NCI-H1436 treated with DMSO at 0.1 percent for 48 hours (cell line): ENCODE measurements at places on chromosomes 5 and 9.

GRCh38 chr9:83538172-83538889 is at the start of gene FRMD3:
TSS of gene FRMD3 (minus strand) at chr9:83538401. CDS start at chr9:83538231, 170 bp downstream.
- no peak for DNase-seq

DNA sequence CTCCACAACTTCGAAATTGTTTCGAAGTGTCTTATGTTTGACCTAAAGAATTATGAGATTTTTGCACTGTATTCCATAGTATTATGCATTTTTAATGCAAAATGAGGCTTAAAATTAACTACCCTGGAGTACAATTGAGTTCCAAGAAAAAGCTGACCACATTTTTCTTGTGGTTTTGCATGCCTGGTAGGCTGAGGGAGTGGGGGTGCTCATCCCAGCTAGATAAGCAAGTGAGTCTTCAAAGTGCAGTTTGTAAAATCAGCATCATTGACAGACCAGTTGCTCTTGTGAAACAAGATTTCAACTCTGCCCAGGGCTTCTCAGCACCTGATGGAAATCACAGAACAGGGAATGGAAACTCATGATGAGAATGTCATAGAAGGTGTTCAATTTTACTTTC is 17.0 kb upstream of the NDUFS4 start:
- no peak for DNase-seq

GRCh38 chr5:175246242-175246888 is 197.6 kb downstream of the DRD1 start:
- DNase-seq = no peak

- DNase-seq = peak; percentile 84
Measured at GRCh38 chr9:90102292-90102901, 497.6 kb downstream of the GADD45G start.

- DNase-seq = no peak
Measured at GRCh38 chr5:140110646-140110957, 3.3 kb upstream of the PURA start.

DNA sequence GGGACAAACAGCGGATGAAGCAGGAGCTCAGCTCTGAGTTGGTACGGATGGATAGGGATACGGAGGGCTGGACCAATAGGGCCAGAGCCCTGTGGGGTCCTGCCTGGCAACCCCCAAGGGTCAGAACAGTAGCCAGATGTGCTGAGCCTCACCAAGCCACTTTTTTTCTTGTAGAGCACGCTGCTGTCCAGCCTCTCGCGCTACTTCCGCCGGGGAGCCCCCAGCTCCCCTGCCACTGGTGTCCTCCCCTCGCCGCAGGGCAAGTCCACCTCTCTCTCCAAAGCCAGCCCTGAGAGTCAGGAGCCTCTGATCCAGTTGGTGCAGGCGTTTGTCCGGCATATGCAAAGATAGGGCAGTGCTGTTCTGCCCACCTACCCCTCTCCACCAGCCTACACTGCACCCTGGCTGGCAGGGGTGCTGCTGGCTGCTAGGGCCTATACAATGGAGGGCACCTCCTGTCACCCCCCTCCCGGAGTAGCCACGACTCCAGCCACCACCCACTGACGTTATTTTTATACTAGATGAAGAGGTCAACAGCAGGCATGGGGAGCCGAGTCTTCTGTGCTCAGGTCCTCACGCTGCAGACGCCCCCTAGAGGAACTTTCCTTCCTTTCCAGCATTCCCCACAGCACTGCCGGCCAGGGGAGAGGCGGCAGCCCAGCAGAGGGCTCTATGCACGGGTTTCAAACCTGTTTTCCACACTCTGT is 21.6 kb downstream of the SH3GLB2 start:
- no peak for DNase-seq

GRCh38 chr5:176162198-176162597 is 76.0 kb upstream of the SIMC1 start:
- DNase-seq = no peak

- DNase-seq = no peak
Measured at GRCh38 chr5:39164529-39165402, 54.6 kb downstream of the FYB1 start.

- no peak for DNase-seq
Measured at GRCh38 chr9:133715295-133715865, 22.8 kb downstream of the SARDH start.

GRCh38 chr9:131276094-131276888 is at the start of gene FAM78A:
TSS of gene FAM78A (minus strand) at chr9:131276510. CDS start at chr9:131276179, 331 bp downstream.
- DNase-seq = no peak

DNA sequence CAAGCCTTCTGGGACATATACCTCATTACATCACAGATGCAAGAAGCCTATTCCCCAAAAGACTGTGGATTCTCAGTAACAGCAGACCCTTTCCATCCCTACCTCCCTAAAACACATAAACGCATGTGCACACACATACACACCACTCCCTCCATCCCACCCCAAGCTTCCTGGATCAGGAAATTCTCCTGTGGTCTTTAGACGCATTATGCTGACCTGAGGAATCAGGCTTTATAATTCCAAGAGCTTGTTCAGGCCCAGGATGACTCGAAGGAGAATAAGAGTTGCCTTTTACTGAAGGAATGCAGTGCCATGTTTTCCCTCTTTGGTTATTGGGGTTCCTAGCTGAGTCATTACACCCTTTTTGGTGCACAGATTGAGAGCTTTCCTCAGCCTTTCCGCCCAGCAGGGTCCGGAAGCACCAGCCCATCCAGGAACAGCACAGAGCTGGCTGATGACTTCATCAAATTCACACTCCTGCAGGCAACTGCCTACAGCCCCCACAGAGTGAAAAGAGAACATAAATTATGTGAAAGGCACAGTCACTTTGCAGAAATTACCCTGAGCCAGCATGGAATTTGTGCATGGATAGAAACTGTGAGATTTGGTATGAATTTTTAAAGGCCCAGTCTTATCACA is 385.0 kb upstream of the TRPC7 start:
- no peak for DNase-seq

DNA sequence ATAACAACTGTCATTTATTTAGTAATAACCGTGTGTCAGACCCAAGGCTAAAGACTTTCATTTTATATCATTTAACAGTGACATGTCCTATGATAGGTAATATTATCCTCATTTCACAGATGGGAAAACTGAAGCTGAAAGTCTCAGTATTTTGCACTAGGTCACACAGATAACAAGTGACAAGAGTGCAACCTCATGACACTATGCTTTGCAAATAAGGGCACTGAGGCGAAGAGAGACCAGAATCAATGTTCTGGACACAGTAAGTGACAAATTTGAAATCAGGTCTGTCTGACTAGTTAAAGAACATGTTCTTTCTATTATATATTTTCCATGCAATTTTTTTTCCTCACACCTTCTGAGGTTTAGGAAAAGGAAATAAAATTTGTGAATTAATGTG is 585.7 kb downstream of the LRRC70 start:
- DNase-seq = no peak
